ENCODE measurements at places on chromosomes 11 and 22.

GRCh38 chr11:1292018-1292643 lies 17.3 kb downstream of the TOLLIP start:
- no peak for DNase-seq

DNA sequence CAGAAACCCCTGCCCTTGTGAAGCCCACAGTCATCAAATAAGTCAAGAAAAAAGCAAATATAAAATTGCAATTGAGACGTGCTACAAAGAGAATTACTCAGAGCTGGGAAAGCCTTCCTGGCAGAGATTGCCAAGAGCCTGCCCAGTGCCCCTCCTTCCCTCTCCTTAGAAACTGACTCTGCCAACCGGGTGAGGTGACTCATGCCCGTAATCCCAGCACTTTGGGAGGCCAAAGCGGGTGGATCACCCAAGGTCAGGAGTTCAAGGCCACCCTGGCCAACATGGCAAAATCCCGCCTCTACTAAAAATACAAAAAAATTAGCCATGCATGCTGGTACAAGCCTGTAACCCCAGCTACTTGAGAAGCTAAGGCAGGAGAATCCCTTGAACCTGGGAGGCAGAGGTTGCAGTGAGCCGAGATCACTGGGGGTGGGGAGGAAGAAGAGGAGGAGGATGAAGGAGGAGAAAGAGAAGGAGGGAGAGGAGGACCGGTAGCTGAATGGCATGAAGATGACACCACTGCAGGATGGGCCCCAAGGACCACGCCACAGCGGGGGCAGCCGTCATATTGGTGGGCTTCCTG lies 76.1 kb upstream of the RTL6 start:
- DNase-seq: no peak

GRCh38 chr11:115626414-115626813 lies 122.2 kb upstream of the CADM1 start:
- no peak for DNase-seq

DNA sequence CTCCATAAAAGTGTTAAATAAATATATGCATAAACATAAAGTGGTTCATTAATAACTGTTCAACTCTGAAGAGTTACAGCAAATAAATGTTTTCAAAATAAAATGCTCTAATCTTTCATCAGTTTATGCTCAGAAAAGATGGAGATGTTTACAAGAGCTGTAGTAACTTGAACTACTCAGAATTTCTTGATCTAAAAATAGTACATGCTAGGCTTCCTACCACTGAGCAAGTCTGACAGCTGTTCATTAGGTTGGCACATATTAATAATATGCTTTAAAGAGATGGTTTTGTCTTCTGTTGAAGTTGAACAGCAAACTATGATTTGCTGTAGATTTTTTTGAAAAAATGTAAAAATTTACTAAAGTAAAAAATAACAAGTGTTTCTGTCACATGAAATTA lies 10.8 kb upstream of the SLN start:
- DNase-seq: no peak

- DNase-seq: no peak
Measured at GRCh38 chr11:33638608-33639007, 62.0 kb downstream of the C11orf91 start.

- DNase-seq: no peak
Measured at GRCh38 chr11:57485217-57485990, 25.1 kb downstream of the RTN4RL2 start.

GRCh38 chr11:84319863-84320262 lies 1033.7 kb upstream of the CCDC90B start:
- DNase-seq: no peak

- DNase-seq: no peak
Measured at GRCh38 chr22:20206709-20207215, 55.9 kb upstream of the CCDC188 start.

DNA sequence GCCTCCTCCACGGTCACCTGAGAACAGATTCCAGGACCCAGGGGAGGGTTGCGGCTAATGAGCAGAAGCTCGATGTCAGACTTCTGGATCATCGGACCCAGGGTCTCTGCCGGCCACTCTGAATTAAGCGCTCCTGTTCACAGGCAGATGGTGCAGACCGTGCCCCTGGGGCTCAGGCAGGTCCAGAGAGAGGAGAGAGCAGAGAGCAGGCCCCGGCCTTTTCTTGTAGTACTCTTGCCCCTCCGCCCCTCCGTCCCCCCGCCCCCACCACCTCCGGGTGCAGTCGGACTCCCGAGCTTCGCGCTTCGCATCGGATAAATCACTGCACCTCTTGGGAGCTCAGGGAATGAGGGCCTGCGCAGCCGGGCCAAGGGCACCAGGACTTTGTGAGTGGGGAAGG lies 50.3 kb downstream of the RPS6KA4 start:
- DNase-seq: no peak

DNA sequence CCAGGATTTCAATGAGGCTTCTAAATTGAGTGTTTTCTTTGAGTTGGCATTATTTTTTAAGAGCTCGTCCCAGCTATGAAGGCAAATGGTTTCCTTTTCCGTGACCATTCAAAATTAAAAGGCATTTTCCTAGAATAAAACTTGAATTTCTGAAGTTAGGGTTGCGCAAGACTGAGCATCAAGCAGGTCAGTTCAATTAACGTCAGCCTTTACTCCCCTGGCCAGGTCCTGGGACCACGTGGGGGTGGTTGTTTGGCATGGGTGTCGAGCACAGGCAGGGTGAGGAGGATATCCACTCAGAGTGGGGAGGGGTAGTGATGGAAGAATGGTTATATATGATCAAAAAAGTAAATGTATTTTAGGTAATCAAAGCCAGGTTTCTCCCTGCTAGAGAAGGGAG lies 43.4 kb upstream of the TSKU start:
- DNase-seq: no peak

DNA sequence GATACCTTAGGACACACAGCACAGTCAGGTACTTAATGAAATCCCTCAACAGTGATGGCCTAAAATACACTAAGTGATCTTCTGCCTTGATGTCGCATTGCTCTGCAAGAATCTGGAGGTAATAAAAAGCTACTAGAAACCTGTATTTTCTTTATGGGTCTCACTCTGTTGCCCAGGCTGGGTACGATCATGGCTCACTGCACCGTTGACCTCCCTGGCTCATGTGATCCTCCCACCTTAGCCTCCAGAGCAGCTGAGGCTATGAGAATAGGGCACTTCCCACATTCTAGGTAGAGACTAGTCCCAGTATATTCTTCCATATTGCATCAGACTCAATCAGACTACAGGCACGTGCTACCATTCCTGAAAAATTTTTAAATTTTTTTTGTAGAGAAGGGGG lies 21.7 kb downstream of the VSIG10L2 start:
- DNase-seq: no peak

- no peak for DNase-seq
Measured at GRCh38 chr22:20406686-20407408, 12.9 kb downstream of the ZNF74 start.

GRCh38 chr11:94043241-94043640 lies 22.1 kb downstream of the HEPHL1 start:
- DNase-seq: no peak

DNA sequence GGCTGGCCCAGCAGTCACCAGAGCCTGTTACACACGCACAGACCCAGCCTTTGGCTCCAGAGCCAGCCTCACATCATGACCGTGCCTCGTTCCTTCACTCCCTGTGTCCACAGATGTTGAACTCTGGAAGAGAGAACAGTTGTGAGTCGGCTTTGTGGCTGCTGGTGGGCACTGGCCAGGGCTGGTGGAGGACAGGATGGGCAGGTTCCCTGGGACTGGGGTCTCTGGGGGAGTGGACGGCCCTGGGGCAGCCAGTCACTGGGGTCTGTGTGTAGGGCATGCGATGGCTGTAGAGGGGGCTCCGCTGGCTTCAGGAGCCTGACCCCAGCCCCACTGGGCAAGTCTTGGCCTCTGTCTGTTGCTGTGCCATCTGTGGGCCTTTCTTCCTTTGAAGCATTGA lies 1070.1 kb downstream of the BRD1 start:
- DNase-seq: no peak

GRCh38 chr11:119473226-119473625 lies 50.3 kb upstream of the THY1 start:
- DNase-seq: no peak

GRCh38 chr11:78094250-78094649 lies 14.6 kb upstream of the NDUFC2 start:
- DNase-seq: no peak

GRCh38 chr11:15985127-15985859 lies 371.1 kb downstream of the SOX6 start:
- no peak for DNase-seq

GRCh38 chr11:9017773-9018172 lies 14.0 kb upstream of the NRIP3 start:
- DNase-seq: no peak

DNA sequence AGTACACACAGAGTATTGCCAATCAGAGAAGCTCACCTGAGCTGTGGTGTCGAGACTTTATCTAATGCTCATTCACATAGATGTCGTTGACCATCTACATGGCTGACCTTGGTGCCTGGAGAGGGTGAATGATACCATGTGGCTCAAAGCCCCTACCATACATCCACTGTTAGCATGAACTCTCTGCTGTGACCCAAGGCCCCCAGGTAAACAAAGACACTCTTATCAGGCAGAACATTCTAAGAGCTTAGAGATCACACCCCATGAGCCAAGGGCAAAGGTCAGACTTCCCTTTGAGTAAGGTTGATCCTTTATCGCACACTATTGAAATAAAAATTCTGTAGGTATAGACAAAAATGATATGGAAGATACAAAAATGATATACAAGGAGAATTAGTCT lies 15.0 kb upstream of the PIWIL3 start:
- no peak for DNase-seq
